Central memory CD8-positive, alpha-beta T cell (primary cell): ENCODE measurements at places on chromosomes 2 and 18.

DNA sequence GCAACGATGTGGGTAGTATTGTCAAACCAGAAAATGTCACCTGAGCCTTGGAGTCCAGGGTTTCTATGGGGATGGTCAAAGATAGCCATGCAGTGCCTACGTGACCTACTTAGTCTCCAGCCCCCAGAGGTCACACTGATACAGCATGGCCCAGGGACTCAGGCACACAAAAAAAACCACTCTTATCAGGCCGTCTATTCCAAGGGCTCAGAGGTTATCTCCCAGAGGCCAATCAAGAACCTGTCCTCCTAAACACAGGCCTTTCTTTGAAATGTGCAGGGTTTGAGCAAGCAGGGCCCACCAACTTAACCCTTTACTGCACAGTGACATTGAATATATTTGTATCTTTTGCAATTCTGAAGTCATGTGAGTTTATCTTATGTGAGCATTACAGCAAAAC lies 82.7 kb downstream of the MRO start:
- no peak for DNase-seq

- no peak for DNase-seq
Observed at GRCh38 chr2:219497495-219498279, 1.0 kb upstream of the GMPPA start.

DNA sequence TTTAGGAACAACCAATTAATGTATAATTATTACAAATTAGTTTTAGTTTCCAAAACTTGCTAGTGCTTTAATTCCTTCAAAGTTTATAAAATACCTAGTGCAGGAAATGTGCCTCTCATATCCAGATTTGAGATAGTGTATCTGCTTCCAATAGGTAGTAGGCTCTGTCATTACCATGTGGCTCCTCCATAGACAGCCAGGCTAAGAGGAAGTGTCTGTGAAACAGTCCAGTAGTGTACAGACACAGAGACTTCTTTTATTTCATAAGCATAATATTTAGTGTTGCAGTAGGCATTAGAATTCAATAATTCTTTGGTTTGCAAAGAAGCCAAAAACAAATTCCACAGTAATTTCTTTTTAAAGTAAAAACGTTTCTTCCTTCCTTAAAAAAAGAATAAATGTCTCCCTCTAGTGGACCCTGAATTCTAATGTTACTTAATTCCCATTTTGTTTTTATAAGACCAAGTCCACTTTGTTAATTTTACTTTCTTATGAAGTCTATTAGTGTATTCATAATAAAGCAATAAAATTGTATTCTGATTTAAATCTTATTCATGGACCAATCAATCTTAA lies 101.2 kb downstream of the NEB start:
- DNase-seq, result no peak

DNA sequence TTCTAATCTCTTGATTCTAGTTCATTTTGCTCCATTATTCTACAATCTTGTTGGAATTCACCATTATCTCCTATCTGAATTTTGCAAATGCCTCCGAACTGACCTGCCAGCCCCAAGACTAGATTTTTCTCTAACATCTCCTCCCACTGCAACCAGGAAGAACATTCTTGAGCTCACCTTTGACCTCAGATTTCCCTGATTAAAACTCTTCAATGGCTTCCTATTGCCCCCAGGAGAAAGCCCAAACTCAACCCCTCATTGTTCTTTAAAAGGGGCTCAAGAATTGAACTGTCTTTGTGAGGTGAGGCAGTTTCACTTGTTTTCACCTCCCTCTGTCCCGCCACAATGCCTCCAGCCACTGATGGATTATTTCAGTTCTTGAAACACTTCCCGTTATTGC lies 784.6 kb upstream of the ZEB2 start:
- DNase-seq, result no peak

GRCh38 chr2:39816845-39817244 lies 37.8 kb upstream of the THUMPD2 start:
- no peak for DNase-seq

DNA sequence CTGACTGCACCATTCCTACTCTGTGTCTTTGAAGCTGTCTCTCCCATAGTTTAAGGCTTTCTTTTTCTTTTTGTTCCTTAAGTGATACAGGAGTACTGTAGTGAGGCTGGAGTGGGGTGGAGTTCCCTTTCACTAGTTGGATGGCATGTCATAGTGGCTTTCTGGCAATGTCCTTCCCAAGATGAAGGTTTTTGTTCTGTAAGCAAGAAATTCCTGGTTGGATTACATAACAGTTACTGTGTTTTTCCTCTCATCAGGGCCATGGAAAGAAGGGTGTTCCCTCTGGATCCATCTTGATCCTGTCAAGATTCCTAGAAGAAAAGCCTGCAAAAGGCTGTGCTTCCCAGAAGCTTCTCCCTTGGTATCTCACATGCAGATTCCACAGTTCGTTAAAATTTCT lies 84.2 kb downstream of the ACKR3 start:
- no peak for DNase-seq

DNA sequence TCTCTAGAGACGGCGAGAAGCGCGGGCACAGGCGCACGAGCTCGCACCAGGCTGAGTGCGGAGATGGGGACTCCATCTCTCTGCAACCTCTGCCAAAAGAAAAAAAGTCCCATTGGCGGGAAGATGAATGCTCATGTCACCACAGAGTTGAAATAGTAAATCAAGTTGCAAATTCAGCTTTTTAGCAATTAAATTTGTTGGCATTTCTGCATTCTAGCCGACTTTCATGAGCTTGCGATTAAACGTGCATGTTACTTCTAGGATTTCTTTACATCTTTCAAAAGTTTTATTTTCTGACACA lies 588 bp downstream of the CHAC2 start:
- DNase-seq, result no peak
